Osteoblast (primary cell): ENCODE measurements at places on chromosomes 1 and 21. TPM values are rescaled to one million over a fixed set of nuclear protein-coding genes. Genes with fewer than 3 reads are reported as not detected.
A peak's percentile ranks its signal among the peaks of the same experiment; 100 is the strongest.

DNA sequence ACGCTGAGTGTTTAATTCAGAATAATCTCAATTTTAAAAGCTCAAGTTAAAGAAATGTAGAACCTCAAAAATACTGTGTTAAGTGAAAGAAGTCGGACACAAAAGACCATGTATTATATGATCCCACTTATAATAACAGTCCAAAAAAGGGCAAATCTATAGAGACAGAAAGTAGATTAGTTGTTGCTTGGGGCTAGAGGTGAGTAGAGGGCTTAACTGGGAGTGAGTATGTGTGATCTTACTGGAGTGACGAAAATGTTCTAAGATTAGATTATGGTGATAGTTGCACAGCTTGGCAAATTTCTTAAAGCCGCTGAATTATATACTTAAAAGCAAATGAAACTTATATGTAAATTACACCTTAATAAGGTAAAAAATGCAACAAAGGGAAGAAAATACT, 150.5 kb downstream of the APP start:
- no peak for DNase-seq

DNA sequence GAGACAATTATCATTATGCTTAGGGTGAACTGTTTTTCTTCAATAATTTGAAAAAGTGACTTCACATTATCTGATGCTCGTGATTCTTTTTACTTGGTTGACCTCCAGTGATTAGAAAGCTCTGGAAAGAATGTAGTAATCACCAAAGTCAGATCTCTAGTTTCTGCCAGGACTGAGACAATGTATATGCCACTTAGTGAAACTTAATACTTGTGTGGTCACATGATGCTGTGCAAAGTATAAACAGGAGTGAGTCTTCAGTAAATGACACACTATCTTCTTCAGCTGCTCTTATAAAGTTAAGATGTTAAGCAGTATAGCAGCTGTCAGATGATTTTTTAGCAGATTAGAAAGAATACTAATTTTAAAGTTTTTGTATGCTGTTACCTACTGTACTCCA, 17.2 kb downstream of the VCAM1 start:
- peak; percentile 53 for DNase-seq

WNT2B gene
- 1.5 and 2.2 TPM in 2 replicates for total RNA-seq

DNA sequence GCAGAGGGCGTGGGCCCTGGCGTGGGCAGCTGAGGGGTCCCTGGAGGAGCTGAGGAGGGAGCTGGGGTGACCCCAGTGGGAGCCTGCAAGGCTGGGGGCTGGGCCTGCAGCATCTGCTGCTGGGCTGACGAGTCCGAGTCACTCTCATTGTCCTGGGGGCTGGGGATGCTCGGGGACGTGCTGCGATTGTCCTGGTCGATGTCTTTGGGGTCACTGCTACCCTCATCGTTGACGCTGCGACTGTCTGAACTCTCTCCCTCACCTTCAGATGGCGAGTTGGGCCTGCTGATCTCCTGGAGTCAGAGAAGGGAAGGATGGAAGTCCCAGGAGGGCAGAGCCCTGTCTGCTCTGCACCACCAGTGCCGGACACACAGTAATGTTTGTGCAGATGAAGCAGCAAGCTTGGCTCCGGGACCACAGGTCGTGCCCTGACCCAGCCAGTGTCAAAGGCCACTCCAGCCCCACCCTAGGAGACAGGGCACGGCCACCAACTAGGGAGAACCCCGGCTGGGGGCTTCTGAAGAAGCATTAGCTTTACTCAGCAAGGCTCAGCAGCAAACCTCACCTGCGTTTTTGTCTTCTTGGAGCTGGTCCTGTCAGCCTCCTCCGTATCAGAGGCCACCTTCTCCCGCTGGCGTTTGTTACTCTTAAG, 43.4 kb downstream of the SLC45A1 start:
- peak; percentile 52 for DNase-seq

DNA sequence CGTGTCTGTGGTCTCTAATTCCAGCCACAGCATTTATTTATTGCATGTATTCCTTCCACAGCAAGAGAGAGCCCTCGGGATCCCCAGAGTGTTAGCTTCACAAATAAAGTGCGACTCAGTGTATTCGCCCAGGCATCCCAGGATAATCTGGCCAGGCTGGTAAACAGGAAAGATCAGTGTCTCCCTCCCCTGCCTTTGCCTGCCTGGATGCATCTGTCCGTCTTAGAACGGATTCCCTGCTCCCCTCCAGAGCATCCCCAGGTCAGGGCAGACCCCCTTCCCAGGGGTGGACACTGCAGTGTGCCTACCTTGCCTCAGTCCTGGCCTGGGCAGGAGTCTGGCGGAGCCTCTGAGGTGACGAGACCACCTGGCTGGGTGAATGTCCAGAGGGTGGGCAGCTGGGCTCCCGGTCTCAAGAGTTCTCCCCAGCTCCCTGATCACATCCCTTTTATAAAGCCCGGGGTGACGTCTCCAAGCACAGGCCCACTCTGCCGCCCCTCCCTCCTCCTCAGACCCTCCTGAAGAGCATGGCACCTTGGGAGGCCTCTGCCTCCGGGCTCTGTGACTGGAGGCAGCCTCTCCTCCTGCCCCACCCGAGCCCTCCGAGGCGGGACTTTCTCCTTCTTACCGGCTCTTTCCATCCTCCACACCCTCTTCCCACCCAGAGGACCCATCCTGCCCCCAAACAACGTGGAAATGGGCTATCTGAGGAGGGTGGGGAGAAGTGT, at the start of gene KISS1:
TSS of gene KISS1 (minus strand) at position 424 of the 728 bp plus-strand sequence. CDS start 3,615 bp downstream, outside the sequence.
- DNase-seq, result no peak

GRCh38 chr1:203335503-203335902, 15.4 kb downstream of the FMOD start:
- no peak for DNase-seq

- no peak for DNase-seq
These were observed 35.4 kb downstream of the SUSD4 start for GRCh38 chr1:223328566-223328965.

- DNase-seq, result no peak
These were observed 70.0 kb downstream of the PLD5 start for GRCh38 chr1:242454262-242455051.

GRCh38 chr1:3628445-3628844, 3.6 kb downstream of the TPRG1L start:
- peak; percentile 48 for DNase-seq

- no peak for DNase-seq
These were observed 46.8 kb upstream of the PROX1 start for GRCh38 chr1:213940947-213941346.

DNA sequence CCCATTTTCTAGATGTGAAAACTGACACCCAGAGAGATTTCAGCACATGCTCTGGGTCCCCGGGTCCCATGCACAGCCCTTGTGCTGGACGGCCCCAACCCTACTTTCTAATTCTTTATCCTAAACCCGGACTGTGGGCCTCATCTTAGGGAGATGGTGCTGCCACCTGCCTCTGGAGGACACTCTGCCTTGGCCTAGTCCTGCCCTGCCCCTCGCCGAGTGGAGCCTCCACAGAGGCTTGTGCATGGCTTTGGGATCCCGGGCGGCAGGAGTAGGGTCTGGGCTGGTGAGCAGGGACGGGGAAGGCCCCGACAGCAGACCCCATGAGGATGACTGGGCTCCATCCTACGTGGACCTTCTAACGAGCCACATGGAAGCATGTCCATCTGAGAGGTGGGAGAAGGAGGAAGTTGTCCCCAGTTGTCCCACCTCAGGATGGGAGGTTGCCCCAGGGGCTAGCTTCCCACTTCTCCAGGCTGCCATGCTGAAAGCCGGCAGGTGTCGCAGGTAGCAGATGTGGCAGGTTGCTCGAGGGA, 12.4 kb downstream of the MX2 start:
- DNase-seq, result no peak

DNA sequence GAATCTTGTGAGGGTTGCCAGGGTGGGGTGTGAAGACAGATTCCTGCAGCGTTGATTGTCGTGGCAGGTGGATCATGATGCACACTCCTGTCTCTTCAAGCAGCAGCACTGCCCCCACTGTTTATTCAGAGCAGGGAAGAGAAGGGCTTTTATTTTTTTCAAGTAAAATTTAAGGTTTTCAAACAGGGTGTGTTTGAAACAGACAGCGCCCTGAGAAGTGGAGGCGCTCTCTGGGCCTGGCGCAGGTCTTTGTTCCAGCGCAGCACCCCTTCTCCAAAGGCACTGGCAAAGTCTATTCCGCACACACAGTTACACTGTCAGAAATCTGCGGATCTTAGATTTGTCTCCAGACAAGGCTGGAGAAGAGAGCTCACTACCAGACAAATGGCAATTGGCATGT, 7.0 kb downstream of the C1orf53 start:
- DNase-seq, result no peak

DNA sequence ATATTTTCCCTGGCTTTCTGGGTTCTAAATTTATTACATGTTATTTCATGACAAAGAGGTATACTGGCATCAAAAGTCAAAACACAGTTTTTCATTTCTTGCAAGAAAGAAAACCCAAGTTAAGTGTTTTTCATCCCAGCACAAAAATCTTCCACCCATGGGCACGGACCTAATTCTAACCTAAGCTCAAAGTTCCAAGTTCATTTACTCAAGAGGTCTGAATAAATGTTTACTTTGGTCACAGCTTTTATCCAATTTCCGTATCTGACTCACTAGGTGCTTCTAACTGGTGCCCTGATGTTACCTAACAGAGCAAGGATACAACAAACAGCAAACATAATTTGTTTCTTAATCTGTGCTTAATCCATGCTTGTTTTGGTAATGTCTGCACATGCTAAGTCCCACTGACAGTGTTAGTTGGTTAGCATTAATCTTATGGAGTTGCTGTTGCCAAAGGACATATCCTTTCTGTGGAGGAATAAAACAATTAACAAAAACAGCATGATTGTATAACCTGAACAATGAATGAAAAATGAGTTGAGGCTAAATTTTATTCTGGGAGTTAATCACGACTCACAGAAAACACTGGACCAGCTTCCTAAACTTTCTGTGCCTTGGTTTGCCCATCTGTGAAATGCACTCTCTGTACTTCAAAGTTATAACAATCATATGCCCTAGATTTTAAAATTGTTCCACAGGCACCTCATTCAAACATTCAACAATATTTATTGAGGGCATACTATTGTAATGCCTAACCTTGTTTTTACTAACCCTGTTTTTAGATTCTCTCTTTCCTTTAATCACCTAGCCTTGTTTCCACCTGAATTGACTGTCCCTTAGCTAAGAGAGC, 4.2 kb upstream of the CHD1L start:
- no peak for DNase-seq

- no peak for DNase-seq
These were observed 59.5 kb upstream of the CD55 start for GRCh38 chr1:207261971-207262370.

- DNase-seq, result peak; percentile 89
These were observed 14.8 kb upstream of the ZNF669 start for GRCh38 chr1:247118946-247119446.

VSIG8 gene
- not detected in 2 replicates for total RNA-seq

DNA sequence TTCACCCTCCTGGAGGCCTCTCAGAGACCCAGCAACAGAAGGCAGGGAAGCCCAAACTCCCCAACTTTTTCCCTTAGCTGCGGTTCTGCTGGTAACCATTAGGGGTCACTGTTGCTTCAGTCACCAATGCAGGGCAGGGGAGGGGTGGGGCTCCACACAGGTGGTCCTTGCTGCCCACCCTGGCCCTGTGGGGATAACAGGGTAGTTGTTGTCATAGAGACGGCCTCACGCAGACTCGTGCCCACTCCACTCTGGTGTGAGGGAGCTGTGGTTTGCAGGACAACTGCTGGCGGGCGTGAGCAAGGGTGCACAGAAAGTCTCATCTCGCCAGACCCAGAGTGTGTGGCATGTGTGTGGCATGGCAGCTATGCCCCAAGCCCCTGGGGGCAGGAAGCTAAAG, 19.9 kb downstream of the INSRR start:
- DNase-seq, result peak; percentile 95

SPOCD1 gene
- total RNA-seq, result 58.6 and 67.8 TPM in 2 replicates

DNA sequence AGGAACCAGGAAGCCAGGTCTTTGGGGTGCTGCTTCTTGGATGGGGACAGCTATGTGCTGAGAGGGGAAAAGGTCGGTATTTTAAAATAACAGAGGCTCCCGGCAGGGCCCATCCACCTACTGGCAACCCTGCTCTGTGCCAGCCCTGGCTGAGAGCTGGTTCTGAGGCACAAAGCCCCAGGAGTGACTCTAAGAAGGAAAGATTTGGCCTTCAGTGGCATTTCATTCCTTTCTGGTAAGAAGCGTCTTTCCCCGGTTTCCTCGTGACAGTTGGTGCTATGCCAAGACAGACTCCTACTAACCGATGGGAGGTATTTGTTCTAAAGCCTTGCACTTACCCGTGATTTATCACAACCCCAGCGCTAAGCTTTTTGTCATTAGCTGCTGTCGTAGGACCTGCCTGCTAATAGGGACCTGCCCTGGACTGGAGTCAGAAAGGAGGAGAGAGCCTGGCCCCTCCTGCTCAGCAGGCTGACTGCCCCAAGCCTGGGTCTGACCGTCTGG, 123.1 kb upstream of the ADAR start:
- DNase-seq, result no peak

TTC4 gene
- 19.7 and 27.9 TPM in 2 replicates for total RNA-seq

- no peak for DNase-seq
These were observed 18.7 kb downstream of the STK40 start for GRCh38 chr1:36367066-36367465.

GRCh38 chr1:98502937-98503336, 158.6 kb upstream of the SNX7 start:
- DNase-seq, result no peak

DNA sequence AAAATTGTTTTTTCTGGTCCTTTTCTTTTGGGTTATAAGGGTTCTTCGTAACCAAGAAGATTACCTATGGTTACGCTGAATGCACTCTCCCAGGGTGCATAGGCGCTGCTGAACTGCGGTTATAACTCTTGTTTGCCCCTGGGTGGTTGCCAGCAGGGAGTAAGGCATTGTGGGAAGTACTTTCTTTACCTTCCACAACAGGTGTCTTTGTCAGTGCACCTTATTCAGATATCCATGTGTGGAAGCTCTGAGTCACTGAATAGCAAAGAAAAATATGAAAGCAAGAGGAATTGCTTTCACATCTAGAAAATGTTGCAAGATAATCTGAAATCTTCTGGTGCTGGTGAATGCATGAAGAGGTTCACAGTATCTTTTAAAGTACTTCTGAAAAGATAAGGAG, 124.4 kb upstream of the CACYBP start:
- DNase-seq, result no peak

CYP4B1 gene
- total RNA-seq, result not detected in 2 replicates

TMOD4 gene
- 0.36 TPM in 1 of 2 replicates, not detected in the other for total RNA-seq

GRCh38 chr21:35528116-35529042, 479.3 kb upstream of the RUNX1 start:
- no peak for DNase-seq
